Activated CD4-positive, CD25-positive, alpha-beta regulatory T cell treated with anti-CD3 and anti-CD28 coated beads, Interleukin-2, amount 50 U/mL, for 72 hours (primary cell): ENCODE measurements at places on chromosomes 1 and 21.

DNA sequence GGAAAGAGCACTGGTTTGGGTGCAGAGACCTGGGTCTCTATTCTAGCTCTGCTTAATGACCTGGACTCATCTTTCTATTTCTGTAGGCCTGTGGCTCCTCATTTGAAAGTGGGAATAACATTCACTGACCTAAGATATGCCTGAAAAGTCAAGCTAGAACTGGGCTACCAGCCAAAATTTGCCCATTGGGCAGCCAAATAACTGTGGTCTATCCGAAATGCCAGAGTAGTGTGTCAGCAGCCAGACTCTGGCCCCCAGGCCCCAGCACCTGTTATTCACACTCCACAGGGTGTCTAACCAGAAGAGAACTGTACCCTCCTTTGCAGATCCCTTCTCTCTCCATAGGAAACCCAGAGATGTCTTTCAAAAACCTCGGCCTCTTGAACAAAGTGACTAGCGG lies 12.6 kb downstream of the DAB1 start:
- no peak for DNase-seq

- DNase-seq = no peak
Measured at GRCh38 chr1:201405484-201405831, 6.3 kb upstream of the LAD1 start.

DNA sequence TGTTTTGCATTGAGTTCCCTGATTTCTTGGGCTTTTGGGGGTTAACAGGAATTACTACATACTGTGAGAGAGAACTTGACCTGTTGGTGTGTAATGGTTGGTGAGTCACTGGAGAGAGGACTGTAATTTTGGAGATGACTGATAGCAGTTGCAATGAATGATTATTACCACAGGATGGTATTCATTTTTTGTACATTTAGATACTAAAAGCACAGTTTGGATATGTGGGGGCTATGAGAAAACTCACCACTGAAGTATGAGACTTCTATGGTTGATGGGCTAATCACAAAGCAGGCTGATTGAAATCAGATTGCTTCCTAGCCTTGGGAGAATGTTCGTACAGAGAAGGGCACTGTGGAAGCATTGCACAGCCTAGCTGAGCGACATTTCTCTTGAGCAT lies 1571.3 kb upstream of the PRMT6 start:
- no peak for DNase-seq

- no peak for DNase-seq
Measured at GRCh38 chr1:56149761-56150160, 429.6 kb downstream of the PLPP3 start.

DNA sequence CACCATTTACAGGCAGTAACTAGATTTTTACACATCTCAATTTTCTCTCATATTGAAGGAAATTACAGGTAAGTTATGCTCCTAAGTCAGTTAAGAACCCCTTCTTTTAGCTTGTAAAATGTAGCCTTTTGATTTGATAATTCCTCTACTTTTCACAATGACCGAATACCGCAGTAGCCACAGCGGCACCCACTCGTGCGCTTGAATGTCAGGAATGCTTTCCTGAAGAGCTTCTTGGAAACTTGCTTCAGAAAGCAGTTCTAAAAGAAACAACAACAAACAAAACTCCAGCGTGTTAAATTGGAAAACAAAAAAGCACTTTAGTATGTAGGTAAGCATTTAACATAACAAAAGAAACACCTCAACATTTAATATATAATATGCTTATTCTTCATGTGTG lies 9.9 kb upstream of the DNTTIP2 start:
- no peak for DNase-seq

GRCh38 chr21:43195121-43196021 lies 26.6 kb downstream of the CRYAA start:
- DNase-seq = no peak

- no peak for DNase-seq
Measured at GRCh38 chr1:21822349-21822748, 10.3 kb downstream of the LDLRAD2 start.

- no peak for DNase-seq
Measured at GRCh38 chr1:28190337-28190979, 14.0 kb upstream of the PTAFR start.

DNA sequence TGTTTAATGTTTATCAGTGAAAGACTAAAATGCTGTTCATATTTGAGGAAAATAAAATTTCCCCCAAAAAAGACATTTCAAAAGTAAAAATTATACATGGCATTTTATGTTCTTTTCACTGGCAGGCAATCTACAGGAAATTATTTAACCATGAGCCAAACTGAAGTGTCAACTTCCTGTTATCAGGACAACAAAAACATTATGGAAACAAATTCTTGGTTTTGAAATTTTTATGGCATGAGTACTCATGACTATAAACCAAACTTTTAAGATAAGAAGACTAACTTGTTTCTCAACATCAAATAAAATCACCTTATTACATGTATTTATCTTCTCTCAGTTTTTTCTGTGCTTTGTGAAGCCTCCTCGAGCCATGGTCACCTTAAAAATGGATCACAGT lies 698.6 kb downstream of the LTN1 start:
- no peak for DNase-seq

DNA sequence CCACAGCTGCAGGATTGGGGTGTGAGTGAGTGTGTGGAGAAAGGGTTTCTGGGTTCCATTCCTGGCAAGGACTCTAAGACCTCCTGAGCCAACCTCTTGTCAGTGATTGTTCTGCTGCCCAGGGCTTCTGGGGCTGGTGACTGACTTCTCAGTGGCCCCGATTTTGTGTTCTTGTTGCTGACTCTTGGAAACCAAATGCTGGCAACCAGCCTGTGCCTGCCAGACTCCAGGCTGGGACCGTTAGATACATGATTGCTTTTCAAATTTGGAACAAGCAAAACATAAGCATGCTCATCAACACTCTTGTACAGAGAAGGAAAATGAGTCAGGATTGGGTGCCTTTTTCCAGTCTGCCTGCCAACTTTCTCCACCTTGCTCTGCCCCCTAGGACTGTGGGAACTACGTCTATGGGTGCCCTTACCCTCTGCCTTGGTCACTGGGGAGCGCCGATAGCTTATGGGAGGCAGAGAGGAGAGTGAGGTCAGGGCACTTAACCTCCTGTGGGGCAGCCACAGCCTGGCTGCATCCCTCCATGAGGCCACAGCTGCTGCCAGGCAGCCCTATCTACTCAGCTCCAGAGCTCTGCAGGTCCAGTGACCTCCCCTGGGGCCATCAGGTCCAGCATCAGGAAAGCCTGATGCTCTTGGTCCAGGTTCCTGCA lies 39.3 kb upstream of the EPS8L3 start:
- peak; percentile 30 for DNase-seq

- DNase-seq = no peak
Measured at GRCh38 chr1:199226163-199226562, 587.3 kb downstream of the PTPRC start.

GRCh38 chr21:34900376-34900775 lies 148.7 kb downstream of the RUNX1 start:
- DNase-seq = no peak

- DNase-seq = no peak
Measured at GRCh38 chr1:81228926-81229325, 571.8 kb upstream of the ADGRL2 start.
